Renal cortical epithelial cell (primary cell): ENCODE measurements at places on chromosomes 4 and X.

- DNase-seq = no peak
Measured at GRCh38 chrX:1283741-1284140, 15.1 kb downstream of the CSF2RA start.

DNA sequence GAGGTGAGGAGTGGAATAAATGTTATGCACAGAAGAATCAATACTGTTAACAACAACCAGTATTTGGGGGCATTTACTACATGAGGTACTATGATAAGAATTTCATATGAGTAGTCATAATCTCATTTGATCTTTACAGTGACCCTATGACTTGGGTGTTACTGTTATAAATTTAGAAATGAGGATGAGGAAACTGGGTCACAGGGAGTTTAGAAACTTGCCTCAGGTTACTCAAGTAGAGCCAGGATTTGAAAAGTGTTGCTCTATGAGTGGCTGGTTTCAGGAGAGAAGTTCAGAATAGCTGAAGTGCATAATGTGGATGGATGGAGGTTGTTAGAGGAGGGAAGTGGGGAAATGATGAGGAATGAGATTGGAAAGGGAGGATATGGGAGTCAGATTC lies 16.6 kb upstream of the DDIT4L start:
- DNase-seq = no peak

- DNase-seq = no peak
Measured at GRCh38 chr4:125315576-125316400, 1.0 kb downstream of the FAT4 start.

DNA sequence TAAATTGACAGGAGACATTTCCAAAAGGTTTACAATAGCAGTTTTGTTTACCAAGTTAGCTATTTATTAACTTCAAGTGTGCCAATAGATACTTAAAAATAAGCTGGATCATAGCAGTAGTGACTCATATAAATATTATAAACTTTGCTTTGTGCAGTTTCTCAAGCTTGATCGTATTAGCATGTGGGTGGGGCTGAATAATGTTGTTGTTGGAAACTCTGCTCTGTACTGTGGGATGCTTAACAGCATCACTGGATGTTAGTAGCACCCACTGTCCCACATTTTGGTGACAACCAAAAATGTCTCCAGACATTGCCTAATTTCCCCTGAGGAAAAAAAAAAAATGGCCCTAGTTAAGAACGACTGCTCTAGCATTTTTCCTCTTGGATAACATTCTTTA lies 855.2 kb upstream of the ADGRL3 start:
- DNase-seq = no peak
